ENCODE measurements at places on chromosomes 7 and 10.

DNA sequence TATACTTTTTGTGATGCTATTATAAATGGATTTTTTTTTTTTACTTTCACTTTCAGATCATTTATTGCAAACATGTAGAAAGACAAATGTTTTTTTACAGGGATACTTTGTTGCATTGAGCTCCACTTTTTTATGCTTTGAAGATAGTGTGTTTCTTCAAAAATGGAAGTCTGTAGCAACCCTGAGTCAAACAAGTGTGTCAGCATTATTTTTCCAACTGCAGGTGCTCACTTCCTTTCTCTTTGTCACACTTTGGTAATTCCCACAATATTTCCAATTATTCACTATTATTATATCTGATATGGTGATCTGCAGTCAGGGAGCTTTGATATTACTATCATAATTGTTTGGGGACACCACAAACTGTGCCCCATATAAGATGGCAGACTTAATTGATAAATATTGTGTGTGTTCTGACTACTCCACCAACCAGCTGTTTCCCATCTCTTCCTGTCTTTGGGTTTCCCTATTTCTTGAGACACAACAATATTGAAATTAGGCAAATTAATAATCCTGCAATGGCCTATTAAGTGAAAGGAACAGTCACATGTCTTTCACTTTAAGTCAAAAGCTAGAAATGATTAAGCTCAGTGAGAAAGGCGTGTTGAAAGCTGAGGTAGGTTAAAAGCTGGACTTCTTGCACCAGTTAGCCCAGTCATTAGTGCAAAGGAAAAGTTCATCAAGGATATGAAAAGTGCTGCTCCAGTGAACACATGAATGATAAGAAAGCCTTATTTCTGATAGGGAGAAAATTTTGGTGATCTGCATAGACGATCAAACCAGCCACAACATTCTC, 231.3 kb upstream of the SH2B2 start:
- DNase-seq = no peak

- no peak for DNase-seq
Observed at GRCh38 chr7:83672157-83672556, 23.2 kb upstream of the SEMA3E start.

DNA sequence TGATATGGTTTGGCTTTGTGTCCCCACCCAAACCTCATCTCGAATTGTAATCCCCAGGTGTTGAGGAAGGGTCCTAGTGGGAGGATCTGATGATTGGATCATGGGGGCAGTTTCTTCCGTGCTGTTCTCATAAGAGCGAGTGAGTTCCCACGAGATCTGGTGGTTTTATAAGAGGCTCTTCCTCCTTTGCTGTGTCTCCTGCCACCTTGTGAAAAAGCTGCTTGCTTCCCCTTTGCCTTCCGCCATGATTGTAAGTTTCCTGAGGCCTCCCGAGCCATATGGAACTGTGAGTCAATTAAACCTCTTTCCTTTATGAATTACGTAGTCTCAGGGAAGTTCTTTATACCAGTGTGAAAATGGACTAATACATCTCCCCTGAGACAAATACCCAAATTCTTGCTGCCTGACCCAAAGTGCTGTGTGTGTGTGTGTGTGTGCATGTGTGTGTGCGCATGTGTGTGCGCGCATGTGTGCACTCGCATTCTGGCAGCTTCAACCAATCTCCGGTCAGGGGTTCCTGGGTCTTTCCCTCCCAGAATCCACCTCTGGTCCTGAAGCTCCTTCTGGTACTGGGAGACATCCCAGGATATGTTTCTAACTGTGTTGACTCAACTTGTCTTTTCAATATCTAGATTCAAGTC, 98.1 kb upstream of the LRRC4 start:
- DNase-seq = no peak

DNA sequence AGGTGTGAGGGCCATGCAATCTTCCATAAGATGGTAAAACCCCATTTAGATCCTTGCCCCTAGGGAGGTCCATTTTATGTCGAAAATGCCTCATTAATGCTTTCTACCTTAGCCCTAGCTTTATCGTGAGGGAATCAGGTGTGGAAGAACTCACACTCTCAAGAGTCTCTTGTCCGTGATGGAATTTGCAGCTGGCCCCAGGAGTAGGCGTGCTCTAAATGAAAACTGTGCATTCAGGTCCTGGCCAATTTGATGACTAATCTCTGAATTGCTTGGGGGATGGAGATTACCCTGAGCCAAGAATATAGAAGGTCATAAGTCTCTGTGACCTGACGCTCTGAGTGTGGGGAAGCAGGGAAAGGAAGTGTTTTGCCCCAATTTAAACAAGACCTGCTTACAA, 6.6 kb downstream of the C10orf90 start:
- DNase-seq = no peak

DNA sequence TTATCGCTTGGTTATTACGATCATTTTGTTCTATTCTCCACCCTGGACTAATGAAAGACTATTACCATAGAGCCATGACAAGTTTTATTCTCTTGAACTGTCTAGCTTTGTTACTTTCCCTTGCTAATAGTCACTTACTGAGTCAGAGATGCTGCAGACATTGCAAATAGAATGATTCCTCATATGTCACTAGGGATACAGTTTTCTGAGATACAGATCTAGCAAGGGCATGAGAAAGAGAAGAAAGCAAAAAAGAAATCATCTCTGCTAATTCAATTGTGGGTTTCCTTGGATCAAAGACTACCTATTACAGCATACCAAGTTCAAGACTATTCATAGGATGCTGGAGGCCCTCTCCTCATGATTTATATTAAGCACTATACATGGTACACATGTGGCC, 204.3 kb downstream of the MBL2 start:
- DNase-seq = no peak

All from stimulated activated CD4-positive, alpha-beta T cell treated with anti-CD3 and anti-CD28 coated beads, Interleukin-2, amount 100 ng/mL, for 24 hours (primary cell).